ENCODE measurements at places on chromosomes 1 and 21. TPM values are rescaled to one million over a fixed set of nuclear protein-coding genes. Genes with fewer than 3 reads are reported as not detected.

DNA sequence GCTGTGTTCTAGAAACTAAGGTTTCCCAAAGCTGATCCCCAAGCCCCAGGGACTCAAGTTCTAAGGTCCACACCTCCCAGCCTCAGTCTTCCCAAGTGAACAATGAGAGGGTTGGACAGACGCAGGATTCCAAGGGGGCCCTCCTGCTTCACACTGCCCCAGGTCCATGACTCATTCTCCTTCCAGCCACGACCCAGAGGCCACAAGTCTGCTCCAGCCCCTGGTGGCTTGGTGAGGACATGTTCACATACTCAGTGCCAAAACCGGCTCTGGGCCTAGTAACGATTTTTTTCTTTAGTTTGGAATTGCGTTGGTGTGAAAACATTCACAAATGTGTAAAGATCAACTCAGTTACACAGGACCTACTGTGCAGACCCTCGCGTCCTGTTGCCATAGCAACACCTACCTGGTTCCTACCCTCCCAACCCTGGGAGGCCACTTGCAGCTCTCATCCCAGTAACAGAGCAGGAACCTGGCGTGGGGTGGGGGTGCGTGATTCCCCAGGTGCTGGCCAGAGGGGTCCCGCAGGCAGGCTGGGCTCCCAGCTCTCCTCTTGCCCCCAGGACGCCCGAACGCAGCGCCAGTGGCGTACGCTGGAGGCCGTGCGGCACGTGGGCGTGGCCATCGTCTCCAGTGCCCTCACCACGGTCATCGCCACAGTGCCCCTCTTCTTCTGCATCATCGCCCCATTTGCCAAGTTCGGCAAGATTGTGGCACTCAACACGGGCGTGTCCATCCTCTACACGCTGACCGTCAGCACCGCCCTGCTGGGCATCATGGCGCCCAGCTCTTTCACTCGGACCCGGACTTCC is 57.0 kb downstream of the DISP3 start:
- no peaks in the 10 kb centered on the region for H3K36me3 ChIP-seq
- peaks cover 1% of the 10 kb centered on the region for H3K27me3 ChIP-seq
- H3K4me1 ChIP-seq, result no peaks in the 10 kb centered on the region
- no peak overlapping the region for H3K27ac ChIP-seq
- no peak for DNase-seq

DNA sequence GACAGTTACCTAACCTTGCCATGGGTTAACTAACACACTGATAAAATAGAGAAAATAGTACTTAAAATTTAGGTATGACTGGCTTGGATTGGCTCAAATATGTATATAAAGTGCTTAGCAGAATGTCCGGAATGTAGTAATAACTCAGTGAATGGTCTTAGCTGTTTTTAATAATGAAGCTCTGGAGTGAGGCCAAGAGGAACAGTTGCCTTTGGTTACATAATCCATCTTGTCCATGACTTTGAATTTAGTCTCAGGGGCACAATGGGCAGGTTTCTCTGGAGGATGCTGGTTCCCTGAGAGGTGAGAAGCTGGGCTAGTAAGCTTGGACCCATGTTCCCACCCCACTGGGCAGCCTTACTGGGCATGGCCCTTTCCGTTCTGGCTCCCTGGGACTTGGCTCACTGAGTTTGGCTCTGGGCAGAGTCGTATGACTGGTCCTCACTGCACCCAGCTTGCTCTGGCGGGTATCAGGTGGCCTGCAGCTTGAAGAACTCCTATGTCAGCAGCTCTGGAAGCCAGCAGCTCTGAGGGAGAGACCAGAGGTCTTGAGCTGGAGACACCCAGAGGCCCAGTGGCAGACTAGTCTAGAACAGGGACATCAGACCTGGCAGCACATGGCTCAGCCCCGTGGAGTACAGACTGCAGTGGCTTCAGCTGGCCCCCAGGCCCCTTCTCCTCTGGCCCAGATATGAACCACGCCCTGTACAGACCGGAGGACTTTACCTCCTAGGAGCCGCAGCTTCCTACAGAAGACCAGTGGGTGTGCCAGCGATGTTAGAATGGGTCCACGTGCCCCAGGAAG is 40.4 kb downstream of the TENT5C start:
- H3K27me3 ChIP-seq, result no peaks in the 10 kb centered on the region
- no peaks in the 10 kb centered on the region for H3K36me3 ChIP-seq
- no peak overlapping the region for H3K27ac ChIP-seq
- DNase-seq, result no peak
- H3K4me1 ChIP-seq, result no peaks in the 10 kb centered on the region

DNA sequence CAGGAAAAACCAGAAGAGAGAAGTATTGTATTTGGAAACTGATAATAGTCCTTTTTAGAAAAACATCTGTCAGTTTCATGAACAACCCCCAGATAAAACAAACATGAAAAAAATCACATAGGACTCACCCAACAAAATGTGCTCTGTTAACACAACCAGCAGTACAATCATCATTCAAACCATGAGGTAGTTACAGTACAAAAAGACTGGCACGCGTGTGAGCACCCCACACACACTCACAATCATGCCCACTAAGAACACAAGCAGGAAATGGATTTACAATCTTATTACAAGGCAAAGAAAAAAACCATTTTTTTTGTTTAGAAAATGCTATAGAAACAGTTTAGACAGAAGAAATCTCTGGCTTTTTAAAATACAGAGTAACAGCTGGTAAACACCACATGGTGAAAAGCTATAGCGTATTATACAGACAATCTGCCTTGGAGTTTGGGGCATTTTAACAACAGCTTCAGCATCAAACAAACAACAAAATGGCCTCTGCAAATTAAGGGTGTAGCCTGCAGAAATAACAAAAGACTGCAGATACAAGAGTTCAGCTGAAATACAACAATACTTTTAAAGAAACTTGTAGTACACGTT is 180.0 kb downstream of the CDC7 start:
- H3K27me3 ChIP-seq, result no peaks in the 10 kb centered on the region
- no peaks in the 10 kb centered on the region for H3K4me1 ChIP-seq
- DNase-seq, result no peak
- H3K27ac ChIP-seq, result no peak overlapping the region
- no peaks in the 10 kb centered on the region for H3K36me3 ChIP-seq

DNA sequence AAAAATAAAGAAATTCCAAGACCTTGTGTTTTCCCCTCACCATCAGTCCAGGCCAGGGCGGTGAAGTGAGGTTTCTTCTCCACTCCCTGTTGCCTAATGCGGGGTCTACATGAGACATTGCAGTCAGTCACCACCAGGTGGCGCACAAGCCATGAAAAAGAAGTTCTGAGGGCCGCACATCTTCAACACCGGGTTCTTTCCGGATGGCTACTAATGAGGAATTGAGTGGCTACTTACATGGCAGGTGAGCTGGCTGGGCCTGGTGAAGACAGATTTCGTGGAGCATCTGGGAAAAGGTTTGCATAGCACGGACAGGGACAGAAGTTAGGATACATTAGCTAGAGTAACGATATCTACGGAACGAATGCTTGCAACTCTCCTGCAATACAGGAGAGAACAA is 15.8 kb upstream of the S100A11 start:
- H3K27me3 ChIP-seq, result peaks cover 26% of the 10 kb centered on the region
- DNase-seq, result peak; percentile 43
- H3K27ac ChIP-seq, result no peak overlapping the region
- H3K4me1 ChIP-seq, result peaks cover 10% of the 10 kb centered on the region

PDZK1IP1 gene
- total RNA-seq, result not detected

GRCh38 chr1:84426376-84426775 is 28.1 kb downstream of the DNASE2B start:
- DNase-seq, result no peak
- H3K36me3 ChIP-seq, result no peaks in the 10 kb centered on the region
- H3K4me1 ChIP-seq, result peaks cover 8% of the 10 kb centered on the region

DNA sequence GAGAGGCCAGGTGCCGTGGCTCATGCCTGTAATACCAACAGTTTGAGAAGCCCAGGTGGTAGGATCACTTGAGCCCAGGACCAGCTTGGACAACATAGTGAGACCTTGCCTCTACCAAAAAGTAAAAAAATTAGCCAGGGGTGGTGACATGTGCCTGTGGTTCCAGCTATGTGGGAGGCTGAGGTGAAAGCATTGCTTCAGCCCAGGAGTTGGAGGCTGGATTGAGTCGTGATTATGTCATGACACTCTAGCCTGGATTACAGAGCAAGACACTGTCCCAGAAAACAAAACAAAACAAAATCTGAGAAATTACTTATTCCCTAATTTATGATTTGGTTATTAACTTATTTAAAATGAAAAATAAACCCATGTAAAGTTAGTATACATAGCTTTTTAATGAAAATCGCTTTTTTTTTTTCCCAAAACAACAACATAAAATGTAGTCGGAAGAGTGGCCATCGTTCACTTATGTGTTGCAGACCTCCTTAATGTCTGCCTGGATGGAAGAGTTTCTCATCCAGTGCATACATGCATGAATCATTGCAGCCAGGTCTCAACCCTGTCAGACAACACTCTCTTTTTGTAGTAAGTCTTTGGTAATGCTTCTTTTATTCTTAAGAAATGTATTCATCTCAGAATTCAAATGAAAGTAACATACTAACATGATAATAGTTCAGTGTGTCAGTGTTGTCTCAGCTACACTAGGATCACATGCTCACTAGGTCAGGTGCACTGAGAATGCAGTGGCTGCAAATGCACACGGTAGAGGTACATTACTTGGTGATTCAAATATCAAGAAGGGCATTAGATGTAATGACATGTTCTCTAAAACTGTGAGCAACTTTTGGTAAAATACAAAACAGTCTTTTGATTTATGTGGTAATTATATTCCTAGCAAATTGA is 28.0 kb downstream of the ITSN1 start:
- peaks cover 3% of the 10 kb centered on the region for H3K4me1 ChIP-seq
- no peak overlapping the region for H3K4me3 ChIP-seq
- H3K27ac ChIP-seq, result no peak overlapping the region

DNA sequence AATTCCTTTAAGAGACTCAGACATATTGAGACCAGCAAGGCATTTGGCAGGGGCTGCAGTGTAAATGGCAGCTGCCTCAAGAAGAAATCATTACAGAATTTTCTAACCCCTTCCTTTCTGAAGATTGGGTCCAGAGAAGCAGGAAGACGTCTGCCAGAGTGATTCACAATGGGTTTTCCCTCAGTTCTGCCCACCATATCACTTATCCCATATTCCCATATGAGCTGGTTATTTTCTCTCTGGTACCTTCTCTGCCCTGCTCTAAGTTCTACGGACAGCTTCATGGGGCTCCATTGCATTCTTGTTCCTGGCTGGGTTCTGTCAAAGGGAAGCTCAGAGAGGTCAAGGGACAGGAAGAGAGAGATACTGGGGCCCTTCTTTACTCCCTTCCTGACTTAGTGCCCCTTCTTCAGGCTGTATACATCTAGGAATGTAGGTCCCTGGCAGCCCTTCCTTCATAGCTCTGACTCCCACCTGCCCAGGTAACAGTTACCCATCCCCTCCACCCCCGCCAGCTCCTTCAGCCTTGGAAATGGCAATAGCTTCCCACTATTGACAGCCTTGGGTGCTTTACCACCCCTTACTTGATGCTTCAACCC is 420.6 kb upstream of the DAB1 start:
- H3K4me3 ChIP-seq, result no peak overlapping the region
- no peaks in the 10 kb centered on the region for H3K27me3 ChIP-seq
- H3K4me1 ChIP-seq, result peaks cover 33% of the 10 kb centered on the region
- H3K27ac ChIP-seq, result no peak overlapping the region

AGL gene
- 11.7 TPM for total RNA-seq

- no peak overlapping the region for H3K4me3 ChIP-seq
- H3K36me3 ChIP-seq, result no peaks in the 10 kb centered on the region
- DNase-seq, result peak; percentile 47
- H3K27me3 ChIP-seq, result no peaks in the 10 kb centered on the region
- no peak overlapping the region for H3K27ac ChIP-seq
Measured at GRCh38 chr1:71986160-71986559, 296.2 kb downstream of the NEGR1 start.

SPRR2F gene
- total RNA-seq, result not detected

- peak; percentile 66 for DNase-seq
- no peaks in the 10 kb centered on the region for H3K27me3 ChIP-seq
- no peak overlapping the region for H3K27ac ChIP-seq
- H3K36me3 ChIP-seq, result peaks cover 22% of the 10 kb centered on the region
- no peak overlapping the region for H3K4me3 ChIP-seq
Measured at GRCh38 chr1:171595324-171595723, 26.7 kb upstream of the MYOCOS start.

GRCh38 chr1:175922254-175922881 is 179.0 kb upstream of the TNR start:
- H3K27me3 ChIP-seq, result no peaks in the 10 kb centered on the region
- no peaks in the 10 kb centered on the region for H3K4me1 ChIP-seq
- H3K36me3 ChIP-seq, result no peaks in the 10 kb centered on the region

GRCh38 chr21:43190951-43191350 is 22.1 kb downstream of the CRYAA start:
- no peak overlapping the region for H3K4me3 ChIP-seq
- peaks cover 14% of the 10 kb centered on the region for H3K27me3 ChIP-seq
- H3K4me1 ChIP-seq, result peaks cover 24% of the 10 kb centered on the region
- no peaks in the 10 kb centered on the region for H3K36me3 ChIP-seq

DNA sequence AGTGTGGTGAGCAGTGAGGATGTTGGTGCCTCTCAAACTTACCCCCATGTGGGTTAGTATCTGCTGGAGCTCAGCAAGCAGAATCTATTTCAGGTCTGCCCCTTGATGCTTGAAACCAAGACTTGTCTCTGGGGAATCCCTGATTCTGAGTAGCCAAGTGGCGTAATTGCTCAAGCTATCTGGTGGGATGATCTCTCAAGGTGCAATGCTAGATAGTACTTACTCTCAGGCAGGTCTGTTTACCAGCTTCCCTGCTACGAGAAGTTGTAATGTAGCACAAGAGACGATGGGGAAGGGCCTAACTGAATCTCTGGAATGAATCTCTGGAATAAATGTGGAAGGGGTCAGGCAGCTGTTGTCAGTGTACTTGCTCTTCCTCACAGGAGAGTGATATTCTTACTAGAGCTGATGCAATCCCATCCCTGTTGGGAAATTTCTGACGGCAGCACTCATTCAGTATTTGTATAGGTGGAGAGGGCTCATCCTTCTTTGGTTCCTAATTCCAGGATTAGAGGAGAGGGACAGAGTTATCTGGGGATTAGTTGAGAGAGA is 65.4 kb downstream of the MACF1 start:
- H3K36me3 ChIP-seq, result peaks cover 5% of the 10 kb centered on the region
- no peaks in the 10 kb centered on the region for H3K27me3 ChIP-seq
- no peak for DNase-seq
- H3K27ac ChIP-seq, result no peak overlapping the region
- H3K4me1 ChIP-seq, result peaks cover 18% of the 10 kb centered on the region

GRCh38 chr1:226425431-226426031 is 17.6 kb upstream of the PARP1 start:
- DNase-seq, result no peak
- H3K36me3 ChIP-seq, result no peaks in the 10 kb centered on the region
- H3K27me3 ChIP-seq, result peaks cover 3% of the 10 kb centered on the region
- peaks cover 5% of the 10 kb centered on the region for H3K4me1 ChIP-seq
- H3K27ac ChIP-seq, result no peak overlapping the region
- H3K4me3 ChIP-seq, result no peak overlapping the region

OR10T2 gene
- total RNA-seq, result not detected

DNA sequence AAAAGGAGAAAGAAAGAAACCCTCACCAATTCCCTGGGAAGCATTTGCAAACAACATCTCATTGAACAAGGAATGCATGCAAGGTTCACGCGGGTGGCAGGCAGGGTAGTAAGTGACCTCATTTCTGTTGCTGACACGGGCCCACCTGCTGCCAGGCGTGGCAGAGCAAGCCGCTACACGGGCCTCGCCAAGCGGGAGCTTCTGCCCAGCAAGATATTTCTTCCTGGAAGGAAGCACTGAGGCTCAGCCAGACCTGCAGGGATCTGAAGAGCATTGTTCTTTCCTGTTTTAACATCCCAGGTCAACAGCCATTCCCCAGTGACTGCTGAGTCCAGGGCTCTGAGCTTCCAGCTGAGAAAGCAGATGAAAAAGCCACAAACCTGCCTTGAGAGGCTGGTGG is 91.9 kb upstream of the IGSF21 start:
- H3K36me3 ChIP-seq, result no peaks in the 10 kb centered on the region
- no peaks in the 10 kb centered on the region for H3K4me1 ChIP-seq
- no peaks in the 10 kb centered on the region for H3K27me3 ChIP-seq
- no peak for DNase-seq
